ENCODE measurements at places on chromosomes 3 and 15.

DNA sequence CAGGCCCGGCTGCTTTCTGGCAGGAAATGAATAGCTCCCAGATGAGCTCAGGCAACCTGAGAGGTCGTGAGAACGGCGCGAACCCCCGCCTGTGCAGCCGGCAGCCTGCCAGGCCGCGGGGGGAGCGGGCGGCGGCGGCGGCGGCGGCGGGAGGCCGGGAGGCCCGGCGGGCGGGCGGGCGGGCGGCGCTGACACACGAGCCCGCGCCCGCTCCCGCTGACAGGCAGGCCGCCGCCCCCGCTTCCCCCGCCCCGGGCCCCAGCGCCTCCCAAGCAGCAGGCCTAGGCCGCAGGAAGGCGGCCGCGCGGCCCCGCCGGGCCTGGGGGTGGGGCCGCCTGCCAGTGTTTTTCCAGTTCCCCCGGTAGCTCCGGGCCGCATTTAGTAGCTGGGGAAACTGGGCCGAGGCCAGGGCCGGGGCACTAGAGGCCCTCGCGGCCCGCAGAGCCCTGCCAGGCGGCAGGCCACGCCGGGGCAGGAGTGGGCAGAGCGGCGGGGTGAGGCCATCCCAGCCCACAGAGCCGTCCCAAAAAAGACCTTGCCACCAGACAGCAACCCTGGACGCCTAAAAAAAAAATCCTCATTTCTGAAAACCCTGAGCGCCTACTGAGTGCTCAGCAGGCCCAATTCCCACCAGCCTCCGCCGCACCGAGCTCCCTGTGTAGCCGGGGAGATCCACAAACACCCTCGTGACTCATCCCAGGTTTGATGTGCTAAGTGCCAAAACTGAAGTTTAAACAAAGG lies 5.6 kb downstream of the HES1 start:
- DNase-seq, result peak; percentile 31

- no peak for DNase-seq
These were observed 320.6 kb downstream of the ARRDC4 start for GRCh38 chr15:98281130-98281529.

DNA sequence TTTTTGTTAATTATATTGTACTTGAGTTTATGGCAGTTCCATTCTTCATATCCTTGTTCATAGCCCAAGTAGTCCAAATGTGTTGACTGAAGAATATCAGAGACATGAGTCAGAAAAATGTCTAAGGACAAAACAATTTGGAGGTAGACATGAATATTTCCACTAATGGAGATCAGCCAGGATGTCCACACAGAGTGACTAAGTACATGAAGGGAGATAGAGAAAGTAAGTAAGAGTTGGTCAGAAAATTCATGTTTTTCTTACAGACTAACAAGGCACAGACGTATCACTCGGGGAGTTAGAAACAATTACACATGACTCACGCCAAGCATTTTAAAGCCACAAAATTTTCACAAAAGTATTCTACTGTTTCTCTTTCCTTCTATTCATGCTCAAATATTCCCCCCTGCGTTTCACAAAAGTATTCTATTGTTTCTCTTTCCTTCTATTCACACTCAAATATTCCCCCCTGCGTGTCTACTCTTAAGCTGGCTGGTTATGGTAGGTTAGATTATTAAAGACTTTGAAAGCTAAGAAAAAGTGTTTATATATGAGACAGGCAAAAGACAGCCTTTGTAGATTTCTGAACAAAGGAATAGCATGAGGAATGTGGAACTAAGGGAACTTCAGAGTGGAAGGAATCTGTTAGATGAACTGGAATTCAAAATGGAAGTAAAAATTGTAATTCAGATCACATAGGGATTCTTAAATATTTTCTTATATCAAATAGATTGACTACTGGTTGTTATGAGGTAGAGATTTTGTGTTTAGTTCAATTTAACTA lies 648.7 kb upstream of the CCDC54 start:
- DNase-seq, result no peak

- peak; percentile 8 for DNase-seq
These were observed 337.4 kb upstream of the TPRG1 start for GRCh38 chr3:188834349-188834748.

All from CD4-positive, alpha-beta T cell treated with Interleukin-6 at 100 ng/mL for 8 hours (primary cell).